Cortex of kidney (tissue), 1 donor: ENCODE measurements at places on chromosomes 6 and 20.

DNA sequence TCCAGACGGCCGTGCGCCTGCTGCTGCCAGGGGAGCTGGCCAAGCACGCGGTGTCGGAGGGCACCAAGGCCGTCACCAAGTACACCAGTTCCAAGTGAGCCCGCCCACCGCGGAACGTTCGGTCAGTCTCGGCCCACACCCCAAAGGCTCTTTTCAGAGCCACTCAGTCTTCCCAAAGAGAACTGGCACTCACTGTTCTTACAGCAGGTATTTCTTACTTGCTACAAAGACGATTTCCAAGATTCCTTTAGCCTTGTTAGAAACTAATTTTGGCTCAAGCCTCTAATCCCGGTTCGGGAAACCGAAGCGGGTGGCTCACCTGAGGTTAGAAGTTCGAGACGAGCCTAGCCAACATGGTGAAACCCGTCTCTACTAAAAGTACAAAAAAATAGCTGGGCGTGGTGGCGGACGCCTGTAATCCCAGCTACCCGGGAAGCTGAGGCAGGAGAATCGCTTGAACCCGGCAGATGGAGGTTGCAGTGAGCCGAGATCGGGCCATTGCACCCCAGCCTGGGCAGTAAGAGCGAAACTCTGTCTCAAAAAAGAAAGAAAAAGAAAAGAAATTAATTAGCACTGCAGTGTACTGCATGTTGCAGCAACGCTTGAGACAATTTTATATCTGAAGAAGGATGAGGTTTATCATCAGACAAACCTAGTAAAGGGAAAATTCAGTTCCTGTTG is 73.1 kb downstream of the OR2B2 start:
- no peak for DNase-seq

- no peak for DNase-seq
Measured at GRCh38 chr6:125170376-125170775, 16.8 kb downstream of the TPD52L1 start.

GRCh38 chr6:19892260-19892659 is 55.1 kb downstream of the ID4 start:
- DNase-seq, result no peak

GRCh38 chr20:30598460-30599230 is 658.8 kb upstream of the DEFB115 start:
- DNase-seq, result no peak

DNA sequence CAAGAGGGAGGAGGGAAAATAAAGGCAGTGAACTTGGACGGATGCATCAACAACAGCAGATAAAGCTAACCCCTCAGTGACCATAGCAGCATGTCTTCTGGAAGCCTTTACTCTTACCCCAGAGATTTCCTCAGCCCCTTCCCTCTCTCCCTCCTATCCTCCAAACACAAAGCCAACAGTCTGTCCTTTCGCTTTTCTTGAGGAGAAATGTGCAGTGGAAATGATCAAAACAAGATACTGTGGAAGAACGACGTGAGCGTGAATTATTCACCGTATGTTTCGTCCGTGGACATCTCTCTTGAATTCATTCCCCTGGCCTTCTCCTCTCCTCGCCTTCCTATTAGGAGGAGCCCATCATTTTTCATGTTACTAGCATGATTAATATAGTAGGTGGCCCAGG is 8.5 kb downstream of the NRN1 start:
- DNase-seq, result no peak

GRCh38 chr6:150934380-150934779 is 68.9 kb downstream of the MTHFD1L start:
- DNase-seq, result no peak

GRCh38 chr6:30097902-30098768 is 14.8 kb downstream of the TRIM31 start:
- no peak for DNase-seq

- DNase-seq, result no peak
Measured at GRCh38 chr20:15059438-15059837, 722.0 kb upstream of the FLRT3 start.
